ENCODE measurements at places on chromosomes 16 and 17.

DNA sequence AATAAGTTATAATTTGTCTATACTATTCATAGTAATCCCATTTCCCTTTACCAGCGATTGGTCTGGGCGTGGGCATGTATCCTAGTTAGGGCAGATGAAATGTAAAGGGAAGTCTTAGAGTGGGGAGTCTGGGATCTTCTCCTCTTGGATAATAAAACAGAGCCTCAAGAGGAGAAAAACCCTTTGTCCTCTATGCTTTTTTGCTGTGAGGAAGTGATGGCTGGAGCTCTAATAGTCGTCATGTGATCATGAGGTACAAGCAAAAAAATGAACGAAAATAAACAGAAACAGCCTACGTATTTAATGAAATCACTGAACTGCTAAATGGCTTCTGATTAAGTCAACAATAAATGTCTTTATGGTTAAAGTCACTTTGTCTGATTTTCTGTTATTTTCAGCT lies 26.8 kb downstream of the EFCAB5 start:
- no peak for DNase-seq

- no peak for DNase-seq
These were observed 197.3 kb upstream of the SDK2 start for GRCh38 chr17:73841431-73842060.

DNA sequence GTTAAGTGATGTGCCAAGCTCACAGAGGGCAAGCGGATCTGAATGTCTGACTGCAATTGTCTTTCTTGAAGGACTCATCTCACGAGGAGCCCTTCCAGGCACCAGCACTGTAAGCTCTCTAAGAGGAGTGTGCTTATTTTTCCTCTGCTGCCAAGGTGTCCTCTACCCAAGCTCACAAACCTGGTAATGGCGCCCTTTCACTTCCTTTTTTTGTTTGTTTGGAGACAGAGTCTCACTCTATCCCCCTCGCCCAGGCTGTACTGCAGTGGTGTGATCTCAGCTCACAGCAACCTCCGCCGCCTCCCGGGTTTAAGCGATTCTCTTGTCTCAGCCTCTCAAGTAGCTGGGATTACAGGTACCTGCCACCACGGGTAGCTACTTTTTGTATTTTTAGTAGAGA lies 233.8 kb downstream of the MAP2K4 start:
- no peak for DNase-seq

GRCh38 chr16:89722392-89723278 lies 1.3 kb downstream of the ZNF276 start:
- DNase-seq = peak; percentile 43

Measured in activated naive CD4-positive, alpha-beta T cell (primary cell).